ENCODE measurements at places on chromosomes 5 and 9.
A peak's percentile ranks its signal among the peaks of the same experiment; 100 is the strongest.

DNA sequence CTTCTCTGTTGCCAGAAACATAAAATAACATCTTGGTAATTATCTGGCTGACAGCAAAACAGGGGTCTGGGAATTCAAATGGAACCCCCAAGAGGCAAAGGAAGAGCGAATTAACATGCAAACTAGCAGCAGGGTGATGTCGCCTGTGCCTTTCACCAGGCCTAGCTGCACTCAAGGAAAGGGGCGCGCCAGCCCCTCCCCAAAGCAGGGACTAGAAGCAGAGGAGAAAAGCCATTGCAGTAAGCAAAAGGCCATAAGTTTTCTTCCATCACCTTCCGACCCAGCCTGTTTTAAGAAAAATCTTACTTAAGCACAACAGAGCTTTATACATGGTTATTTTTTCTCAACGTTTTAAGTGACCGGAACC, 539 bp downstream of the POC5 start:
- DNase-seq: no peak

GRCh38 chr5:148179234-148179824, 11.0 kb downstream of the SPINK14 start:
- peak; percentile 17 for DNase-seq

DNA sequence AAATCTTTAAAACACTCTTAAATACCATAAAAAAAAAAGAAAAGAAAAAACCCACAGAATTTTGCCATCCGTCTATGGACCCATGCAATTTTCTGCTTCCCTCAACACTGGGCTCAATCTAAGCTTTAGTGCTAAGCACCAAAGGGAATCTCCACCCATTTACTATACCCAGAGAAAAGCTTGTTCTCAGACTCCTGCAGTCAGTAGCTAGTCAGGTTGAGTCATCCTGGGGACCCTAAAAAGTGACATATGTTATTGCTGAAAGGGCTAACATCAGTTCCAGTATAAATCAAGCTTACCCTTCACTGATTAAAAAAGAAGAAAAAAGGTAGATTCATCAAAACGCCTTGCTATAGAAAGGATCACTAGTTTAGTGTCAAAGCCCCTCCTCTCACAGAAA, 177.6 kb downstream of the MUSK start:
- no peak for DNase-seq

- no peak for DNase-seq
Measured at GRCh38 chr5:139473565-139473964, 2.8 kb downstream of the SMIM33 start.

DNA sequence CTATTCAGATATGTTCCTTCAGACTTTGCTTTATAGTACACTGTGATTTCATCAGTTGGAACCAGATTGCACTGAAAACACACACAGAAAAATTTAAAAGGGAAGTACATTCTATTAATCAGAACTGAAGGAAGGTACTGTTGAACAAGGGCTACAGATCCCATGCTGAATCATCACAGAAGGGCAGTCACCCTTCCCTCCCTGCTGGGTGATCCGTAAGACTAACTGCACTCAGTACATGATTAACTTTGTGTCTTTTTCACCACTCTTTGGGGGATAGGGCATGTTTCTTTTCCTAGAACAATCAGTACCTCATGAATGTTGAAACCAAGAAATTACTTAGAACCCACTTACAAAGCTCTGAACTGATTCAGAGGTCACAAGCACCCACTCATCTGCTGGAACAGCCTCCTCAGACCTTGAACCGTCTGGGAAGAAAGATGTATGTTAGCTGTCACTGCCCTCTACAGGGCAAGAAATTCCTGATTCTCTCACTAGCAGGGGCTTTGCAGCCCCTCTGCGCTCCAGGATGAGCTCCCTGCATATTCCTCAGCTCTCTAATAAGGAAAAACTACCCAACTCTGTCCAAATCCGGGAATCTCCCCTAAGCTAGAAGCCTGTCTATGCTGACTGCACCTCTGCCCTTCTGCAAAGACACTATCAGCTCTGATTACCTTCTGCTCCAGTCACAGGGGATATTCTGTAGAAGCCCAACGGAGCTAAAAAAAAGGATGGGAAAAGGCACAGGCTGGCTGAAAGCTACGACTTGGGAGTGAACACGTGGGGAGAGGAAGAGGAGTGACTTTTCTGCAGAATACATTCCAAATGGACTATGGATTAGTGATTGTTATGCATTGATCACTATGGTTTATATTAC, 51.0 kb downstream of the IARS1 start:
- DNase-seq: peak; percentile 32

DNA sequence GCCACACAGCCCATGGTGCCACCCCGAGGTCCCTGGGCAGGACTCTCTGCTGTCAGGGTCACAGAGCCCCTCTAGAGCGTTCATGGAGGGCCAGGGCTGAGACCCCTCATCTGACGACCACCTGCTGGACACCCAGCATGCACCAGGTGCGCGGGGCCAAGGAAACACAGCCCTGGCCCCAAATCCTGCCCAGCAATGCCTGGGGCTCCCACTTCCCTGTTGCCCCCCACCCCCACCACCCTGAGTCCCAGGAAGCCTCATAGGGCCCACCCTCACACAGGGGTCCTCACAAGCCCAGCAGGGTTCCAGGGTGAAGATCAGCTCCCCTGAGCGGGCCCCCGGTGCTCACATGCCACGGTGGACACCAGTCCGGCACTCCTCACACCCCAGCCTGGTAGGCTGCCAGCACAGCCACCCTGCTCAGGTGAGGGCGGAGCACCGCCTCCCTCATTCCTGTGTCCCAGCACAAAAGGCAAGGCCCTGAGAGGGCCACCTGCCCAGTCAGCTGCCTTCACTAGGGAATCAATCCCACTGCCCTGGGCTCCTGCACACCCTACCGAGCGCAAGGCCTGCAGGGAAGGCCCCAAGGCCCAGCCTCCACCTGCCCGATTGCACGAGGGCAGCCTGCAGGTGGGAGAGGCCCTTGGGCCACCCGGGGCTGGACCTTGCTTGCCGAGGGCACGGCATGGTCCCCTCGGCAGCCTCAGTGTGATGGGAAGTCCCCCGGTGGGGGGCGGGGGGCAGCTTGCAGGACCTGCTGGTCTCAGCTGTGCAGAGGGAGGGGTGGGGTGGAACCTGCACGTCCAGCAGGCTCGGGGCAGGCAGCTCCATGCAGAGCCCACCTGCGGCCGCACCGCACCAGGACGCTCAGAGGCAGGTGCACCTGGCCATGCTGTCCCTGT, 56.4 kb upstream of the UBAC1 start:
- DNase-seq: no peak

DNA sequence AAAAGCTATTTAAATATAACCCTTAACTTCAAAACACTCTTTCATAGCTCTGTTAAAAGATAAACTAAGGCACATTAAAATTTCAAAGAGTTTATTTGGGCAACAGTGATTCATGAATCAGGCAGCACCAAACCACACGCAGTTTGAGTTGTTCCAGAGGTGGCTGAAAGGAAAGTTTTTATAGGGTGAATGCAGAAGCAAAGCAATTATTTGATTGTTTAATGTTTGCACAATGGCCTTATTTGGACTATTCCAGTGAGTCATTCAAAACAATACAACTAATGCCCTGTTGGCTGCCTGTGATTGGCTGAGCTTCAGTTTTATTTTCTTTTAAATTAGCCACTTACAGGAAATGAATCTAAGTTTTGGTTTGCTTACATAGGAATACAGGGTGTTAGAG, 125.3 kb downstream of the CEP120 start:
- DNase-seq: no peak

- no peak for DNase-seq
Measured at GRCh38 chr5:1919209-1919566, 36.5 kb upstream of the IRX4 start.

DNA sequence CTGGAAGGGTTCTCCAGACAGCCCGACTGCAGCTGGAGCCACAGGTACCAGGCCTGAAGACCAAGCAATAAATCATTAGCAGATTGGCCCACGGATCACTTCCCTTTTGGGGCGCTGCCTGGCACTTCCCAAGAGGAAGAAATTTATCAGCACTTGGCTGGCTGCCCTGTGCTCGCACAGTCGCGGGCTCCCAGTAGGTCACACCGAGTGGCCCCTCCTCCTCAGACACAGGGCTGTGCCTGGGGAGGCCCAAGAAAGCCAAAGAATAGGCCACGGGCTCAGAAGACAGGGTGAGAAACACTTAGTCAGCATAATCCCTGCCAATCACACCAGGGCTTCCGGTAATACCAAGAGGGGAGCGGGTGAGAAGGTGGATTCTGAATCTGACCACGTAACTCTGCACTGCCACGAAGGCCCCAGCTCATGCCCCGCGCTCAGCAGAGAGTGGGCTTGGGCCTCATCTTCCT, 115.7 kb upstream of the MSX2 start:
- DNase-seq: no peak

- DNase-seq: no peak
Measured at GRCh38 chr9:94514722-94515121, 40.2 kb upstream of the PCAT7 start.

Measured in GM04504 (cell line).